Fibroblast of skin of right quadriceps (primary cell): ENCODE measurements at places on chromosomes 1 and 21.

DNA sequence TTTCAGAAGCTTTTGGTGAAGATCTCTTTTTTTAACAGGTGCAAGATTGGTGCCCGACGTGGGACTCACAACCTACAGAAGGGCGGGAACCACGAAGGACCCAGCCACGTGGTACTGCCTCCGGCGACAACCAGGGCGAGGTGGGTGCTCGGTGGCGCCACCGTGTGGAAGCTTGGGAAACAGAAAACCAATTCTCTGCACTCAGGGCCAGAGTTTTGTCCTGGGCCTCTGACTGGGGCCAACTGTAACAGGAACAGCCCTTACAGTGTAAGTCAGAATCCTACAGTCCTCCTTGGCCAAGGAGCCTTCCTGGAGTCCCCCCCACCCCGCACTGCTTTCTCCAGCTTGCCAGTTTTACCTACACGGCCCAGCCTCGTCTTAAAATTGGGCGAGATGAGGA is 11.6 kb upstream of the S100A7A start:
- no peak for DNase-seq

- no peak for DNase-seq
These were observed 198.1 kb upstream of the ST6GALNAC5 start for GRCh38 chr1:76669131-76669530.

GRCh38 chr1:202152399-202152798 is 7.9 kb upstream of the ARL8A start:
- no peak for DNase-seq

GRCh38 chr1:232404227-232404626 is 225.7 kb downstream of the SIPA1L2 start:
- no peak for DNase-seq

DNA sequence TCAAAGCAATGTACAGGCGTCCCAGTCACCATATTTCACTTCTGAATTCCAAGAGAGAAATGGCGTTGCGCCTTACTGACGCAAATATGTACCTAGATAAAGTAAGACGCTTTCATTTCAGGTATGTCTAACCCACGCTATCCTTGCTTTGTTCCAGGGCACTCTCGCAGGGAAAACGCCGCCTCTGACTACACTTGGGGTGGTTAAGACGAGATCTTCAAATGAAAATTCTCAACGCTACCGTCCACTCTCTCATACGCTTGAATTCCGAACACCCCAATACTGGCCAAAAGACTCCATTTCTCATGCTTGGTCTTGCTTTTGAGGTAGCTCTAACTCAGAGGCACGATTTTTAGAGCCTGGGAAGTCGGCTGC is 736 bp upstream of the ZMPSTE24 start:
- DNase-seq = no peak

- peak; percentile 32 for DNase-seq
These were observed 383.1 kb upstream of the ESRRG start for GRCh38 chr1:217106231-217106901.

- DNase-seq = peak; percentile 78
These were observed 56.0 kb downstream of the ADARB1 start for GRCh38 chr21:45130324-45130774.

GRCh38 chr1:205714190-205714905 is 34.0 kb upstream of the SLC45A3 start:
- DNase-seq = peak; percentile 32

GRCh38 chr1:90274376-90274775 is 279.5 kb downstream of the ZNF326 start:
- DNase-seq = no peak

GRCh38 chr21:46564391-46564790 is 40.5 kb downstream of the S100B start:
- DNase-seq = peak; percentile 43

- no peak for DNase-seq
These were observed 180.7 kb upstream of the SGIP1 start for GRCh38 chr1:66353257-66353656.

DNA sequence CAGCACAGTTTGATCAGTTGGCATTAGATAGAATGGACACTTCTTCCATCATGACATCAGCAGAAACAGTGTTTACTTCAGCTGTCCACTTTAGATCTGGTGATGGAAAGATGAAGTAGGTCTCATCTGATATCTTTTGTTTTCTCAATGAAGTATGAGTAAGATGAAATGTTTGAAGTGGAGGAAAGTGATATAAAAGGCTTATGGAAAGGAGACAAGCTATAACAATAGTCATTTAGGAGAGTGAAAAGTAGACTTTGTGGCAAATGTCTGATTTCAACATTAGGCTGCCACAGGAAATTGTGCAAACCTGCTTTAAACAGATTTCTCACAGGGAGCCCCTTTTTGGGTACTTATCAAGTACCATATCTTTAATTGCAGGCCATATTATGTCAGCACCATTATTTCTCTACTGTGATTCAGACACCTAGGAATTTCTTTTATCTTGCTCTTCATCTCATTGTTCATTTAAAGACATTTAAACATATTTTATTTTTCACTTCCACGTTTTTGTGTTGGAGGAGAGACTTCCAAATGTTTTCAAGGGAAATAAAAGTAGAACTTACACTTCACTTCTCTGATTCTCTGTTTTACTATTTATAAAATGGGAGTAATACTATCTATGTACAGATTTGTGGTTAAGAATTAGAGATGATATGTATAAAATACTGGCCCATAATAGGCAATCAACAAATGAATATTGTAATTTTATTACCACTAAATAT is 18.1 kb downstream of the PDC start:
- DNase-seq = peak; percentile 73

DNA sequence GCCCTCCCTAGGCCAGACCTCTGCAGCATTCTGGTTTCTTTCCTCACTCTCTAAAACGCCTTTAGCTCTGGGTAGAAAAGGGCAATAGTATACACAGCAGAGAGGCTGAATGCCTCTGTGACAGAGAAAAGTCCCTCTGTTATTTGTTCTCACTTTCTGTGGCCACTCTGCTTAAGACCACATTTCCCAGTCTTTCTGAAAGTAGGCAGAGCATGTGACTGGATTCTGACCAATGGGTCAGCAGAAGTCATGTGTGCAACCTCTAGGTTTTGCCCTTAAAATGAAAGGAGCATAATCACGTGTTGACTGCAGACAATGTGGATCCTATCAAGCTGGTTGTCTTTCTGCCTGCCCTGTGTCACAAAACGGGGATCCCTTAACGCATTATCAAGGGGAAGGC is 79.7 kb upstream of the MARK1 start:
- no peak for DNase-seq

DNA sequence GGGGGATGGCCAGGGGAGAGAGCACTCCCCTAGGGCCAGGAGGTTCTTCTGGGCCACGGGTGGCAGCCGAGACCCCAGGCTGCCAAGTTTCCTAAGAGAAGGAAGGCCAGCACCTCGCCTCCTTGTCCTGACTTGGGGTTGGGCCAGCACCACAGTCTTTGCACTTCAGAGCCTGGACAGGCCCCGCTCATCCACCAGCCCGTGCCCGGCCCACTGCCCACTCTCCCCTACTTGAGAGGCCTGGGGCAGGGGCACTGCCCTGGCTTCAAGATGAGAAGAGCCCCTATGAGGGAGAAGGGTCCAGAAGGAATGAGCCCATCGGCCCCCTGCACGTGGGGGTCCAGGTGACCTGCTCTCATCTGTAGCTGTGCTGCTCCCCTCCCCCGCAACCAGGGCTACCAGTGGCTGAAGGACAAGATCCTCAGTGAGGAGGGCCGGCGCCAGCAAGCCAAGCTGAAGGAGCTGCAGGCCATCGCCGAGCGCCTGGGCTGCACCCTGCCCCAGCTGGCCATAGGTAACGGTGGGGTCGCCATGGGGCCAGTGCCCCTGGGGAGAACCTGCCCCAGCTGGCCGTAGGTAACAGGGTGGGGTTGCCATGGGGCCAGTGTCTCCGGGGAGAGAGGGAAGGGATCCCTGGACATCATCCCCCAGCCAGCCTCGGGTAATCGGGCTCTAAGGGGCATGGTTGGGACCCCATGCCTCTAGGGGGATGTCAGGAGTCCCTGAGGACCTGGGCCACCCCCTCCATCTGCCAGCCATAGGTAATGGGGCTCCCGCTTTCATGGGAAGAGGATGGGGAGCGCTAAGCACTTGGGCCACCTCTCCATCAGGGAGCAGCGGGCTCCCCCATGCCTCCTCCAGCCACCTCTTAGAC is 50.8 kb downstream of the KCNAB2 start:
- DNase-seq = no peak

DNA sequence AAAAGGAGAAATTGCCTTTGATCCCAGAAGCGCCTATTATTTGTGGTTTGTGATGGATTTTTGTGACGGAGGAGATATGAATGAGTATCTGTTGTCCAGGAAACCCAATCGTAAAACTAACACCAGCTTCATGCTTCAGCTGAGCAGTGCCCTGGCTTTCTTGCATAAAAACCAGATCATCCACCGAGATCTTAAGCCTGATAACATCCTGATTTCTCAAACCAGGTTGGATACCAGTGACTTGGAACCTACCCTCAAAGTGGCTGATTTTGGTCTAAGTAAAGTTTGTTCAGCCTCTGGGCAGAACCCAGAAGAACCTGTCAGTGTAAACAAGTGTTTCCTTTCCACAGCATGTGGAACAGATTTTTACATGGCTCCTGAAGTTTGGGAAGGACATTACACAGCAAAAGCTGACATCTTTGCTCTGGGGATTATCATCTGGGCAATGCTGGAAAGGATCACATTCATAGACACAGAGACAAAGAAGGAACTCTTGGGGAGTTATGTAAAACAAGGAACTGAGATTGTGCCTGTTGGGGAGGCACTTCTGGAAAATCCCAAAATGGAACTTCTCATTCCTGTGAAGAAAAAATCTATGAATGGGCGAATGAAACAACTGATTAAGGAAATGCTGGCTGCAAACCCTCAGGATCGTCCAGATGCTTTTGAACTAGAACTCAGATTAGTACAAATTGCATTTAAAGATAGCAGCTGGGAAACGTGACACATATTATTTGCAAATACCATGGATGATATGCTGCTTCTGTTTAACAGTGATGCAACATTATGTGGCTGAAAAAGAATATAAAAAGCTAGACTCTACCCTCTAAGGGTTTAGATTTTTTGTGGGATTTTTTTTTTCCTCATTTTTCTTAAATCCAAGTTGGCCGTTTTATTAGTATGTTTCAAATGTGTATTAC is 10.5 kb downstream of the PDIK1L start:
- no peak for DNase-seq

DNA sequence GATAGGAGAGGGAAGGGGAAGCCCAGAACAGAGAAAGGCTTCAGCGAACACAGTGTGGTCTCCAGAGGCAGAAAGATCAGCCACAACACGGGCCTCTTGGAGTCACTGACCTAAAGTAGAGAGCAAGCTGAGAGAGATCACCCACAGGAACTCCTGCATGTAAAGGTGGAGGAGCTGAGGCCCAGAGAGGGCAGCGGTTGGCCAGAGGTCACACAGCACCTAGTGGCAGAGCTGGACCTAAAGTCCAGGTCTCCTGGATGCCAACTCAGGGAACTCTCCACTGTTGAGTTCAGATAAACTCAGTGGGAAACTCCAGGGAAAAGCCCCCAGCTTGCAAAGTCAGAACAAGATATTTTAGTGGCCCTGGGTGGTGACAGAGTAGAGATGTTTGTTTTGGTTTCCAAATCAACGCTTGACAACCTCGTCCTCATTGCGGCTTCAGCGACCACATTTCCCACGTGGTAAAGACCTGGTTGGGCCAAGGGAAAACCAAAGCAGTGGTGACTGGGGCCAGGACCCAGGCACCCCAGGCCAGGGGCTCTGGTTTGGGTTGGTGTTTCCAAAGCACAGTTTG is 4.6 kb downstream of the IFFO2 start:
- no peak for DNase-seq

- no peak for DNase-seq
These were observed 10.9 kb upstream of the RBM15 start for GRCh38 chr1:110328274-110328673.

GRCh38 chr1:94765958-94766357 is 54.2 kb upstream of the SLC44A3 start:
- no peak for DNase-seq

DNA sequence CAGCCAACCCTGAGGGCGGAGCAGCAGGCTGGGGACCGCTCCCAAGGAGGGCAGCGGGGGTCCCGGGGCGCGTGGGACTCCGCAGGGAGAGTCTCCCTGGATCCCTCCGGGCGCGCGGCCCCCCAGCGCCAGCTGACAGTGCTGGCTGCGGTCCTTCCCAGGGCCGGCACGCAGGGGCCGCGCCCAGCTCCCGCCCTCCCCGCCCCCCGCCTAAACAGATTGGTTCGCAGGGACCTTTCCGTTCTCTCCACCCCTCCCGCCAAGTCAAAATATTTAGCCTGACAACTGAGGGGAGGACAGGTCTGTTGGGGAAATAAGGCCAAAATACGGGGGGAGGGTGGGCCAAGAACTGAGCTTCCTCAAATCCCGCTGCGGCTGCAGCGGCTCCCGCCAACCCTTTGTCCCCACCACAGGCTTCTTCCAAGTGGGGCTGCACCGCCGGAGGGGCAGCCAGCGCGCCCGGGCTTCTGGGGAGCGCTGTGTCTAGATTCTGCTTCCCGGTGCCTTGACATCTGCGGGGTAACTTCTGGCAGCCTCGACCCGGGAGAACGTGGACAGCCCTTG is at the start of gene INSRR:
Gene INSRR (minus strand): TSS at position 159 of the 564 bp plus-strand sequence. CDS start 496 bp downstream, outside the sequence.
- no peak for DNase-seq

DNA sequence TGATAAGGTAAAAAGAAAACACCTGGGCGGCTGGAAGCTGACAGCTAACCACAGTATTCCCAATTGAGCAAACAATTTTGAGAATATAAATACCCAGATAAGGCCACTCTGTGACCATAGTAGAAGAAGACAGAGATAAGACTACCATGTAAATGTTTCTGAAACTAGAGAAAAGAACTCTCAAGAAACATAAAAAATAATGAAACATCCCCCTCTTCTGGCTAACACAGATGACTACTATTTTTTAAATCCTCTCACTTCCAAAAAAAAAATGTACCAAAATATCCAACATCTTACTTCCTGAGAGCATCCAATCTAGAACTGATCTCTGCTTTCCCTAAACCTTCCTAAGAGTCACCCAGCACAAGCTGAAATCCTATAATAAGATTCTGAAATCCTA is 125.9 kb downstream of the HFM1 start:
- peak; percentile 14 for DNase-seq

DNA sequence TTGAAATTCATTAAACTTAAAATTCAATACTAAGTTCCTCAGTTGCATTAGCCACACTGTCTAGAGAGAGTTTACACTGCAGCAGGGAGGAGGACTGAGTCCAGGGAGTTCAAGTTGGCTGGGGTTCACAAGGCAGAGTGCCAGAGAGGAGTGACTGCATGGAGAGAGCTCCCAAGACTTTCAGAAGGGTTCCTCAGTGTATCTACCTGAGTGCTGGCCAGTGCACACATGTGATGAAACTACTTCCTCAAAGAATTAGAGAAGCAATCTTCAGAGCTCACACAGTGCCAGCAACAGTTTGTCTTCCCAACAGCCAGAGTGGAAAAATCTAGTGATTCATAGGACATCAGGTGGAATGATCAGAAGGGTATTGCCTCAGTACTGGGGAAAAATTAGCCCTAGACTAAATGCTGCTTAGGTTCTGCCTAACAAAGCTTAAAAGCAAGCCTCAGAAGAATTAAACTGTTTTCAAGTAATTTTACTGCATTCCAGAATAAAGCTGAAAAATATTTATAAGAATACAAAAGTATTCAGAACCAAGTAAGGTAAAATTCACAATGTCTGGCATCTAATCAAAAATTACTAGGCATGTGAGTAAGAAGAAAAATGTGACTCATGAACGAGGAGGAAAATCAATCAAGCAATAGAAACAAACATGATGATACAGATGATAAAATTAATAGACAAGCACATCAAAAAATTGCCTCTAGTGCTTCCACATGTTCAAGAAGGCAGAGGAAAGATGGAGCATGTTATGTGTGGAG is 10.4 kb upstream of the WNT3A start:
- DNase-seq = no peak
